NCI-H446 (cell line): ENCODE measurements at places on chromosomes 6 and 20.
A peak's percentile ranks its signal among the peaks of the same experiment; 100 is the strongest.

DNA sequence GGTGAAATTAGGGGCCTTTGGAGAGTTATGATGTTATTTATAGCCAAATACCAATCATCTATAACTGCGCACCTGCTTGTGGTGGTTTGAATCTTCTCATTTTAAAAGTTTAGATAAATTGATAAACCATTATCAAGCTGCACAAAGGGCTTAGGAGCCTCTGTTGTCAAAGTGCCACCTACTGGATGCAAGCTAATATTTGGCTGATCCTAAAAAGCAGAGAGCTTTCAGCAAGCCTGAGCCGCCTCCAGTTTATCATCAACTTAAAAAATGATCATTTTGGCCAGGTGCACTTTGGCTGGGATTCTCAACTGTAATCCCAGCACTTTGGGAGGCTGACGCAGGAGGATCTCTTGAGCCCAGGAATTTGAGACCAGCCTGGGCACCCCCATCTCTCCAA lies 58.5 kb upstream of the ATXN1 start:
- no peak for DNase-seq

DNA sequence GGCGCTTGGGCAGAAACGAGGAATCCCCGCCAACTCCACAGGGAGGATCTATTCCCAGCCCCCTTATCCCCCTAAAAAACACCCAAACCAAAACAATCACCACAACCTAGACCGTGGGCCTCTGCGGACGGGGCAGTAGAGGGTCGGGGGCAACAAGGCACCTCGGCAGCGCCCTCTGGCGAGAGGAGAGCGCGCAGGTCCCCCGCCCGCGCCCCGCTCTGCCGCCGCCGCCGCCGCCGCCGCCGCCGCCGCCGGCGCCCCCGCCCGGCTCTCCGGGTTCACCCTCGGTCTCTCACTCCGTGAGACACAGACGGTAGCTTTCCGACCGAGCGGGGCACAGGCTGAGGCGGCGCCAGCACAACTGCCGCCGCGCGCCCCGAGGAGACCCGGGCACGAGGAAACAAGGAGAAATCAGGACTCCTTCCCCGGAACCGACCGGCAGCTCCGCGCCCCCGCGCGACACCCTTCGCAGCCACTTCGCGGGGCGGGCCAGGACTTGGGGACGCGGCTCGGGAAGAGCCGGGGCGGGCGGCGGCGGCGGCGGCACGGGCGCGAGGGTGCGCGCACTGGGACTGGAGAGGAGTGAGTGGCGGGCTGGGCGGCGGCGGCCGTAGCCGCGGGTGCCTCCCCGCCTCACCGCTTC lies at the start of gene SLC35F1:
TSS of gene SLC35F1 (plus strand) at position 307 of the 643 bp plus-strand sequence.
- DNase-seq, result peak; percentile 37

DNA sequence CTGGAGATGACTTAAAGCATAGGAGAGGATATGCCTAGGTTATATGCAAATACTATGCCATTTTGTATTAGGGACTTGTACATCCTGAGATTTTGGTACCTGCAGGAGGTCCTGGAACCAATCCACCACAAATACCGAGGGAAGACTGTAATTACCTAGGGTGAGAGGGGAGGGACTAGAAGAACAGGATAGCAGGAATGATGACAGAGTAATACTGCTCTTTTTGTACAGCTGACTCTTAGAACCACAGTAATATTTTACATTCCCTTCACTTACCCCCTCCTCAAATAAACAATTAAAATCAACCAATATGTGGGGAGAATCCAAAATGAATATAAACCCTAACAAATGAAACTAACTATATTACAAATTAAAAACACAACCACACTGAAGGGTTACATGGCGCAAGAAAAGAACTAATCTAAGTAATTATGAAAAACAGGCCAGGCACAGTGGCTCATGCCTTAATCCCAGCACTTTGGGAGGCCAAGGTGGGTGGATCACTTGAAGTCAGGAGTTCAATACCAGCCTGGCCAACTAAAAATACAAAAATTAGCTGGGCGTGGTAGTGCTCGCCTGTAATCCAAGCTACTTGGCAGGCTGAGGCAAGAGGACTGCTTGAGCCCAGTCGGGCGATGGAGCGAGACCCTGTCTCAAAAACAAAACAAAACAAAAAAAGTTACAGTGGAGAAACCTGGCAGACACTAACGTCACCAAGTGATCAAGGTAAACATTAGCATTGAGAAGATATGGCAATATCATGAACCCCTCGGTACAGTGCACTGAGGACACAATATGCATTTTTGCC lies 37.1 kb downstream of the MAP1LC3A start:
- DNase-seq, result no peak

- DNase-seq, result no peak
These were observed 112.5 kb downstream of the WDR27 start for GRCh38 chr6:169589293-169589692.

DNA sequence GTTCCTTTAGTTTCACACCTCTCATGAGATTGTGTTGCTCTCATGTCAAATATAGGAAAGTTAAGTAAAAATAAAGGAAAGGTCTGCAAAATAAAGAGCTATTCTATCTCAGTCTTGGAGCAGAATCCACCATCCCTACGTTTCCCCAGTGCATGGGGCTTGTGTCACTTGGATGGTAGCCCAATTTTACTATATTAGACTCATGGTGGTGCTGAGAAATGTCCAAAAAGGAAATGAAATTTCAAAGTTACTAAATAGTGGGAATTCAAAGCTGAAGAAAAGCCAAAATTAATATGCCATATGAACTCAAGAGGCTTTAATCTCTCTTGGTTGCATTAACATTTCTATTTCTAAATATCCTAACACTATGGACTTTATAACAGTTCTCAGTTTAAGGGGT lies 1283.3 kb upstream of the GJE1 start:
- no peak for DNase-seq
